ENCODE measurements at places on chromosomes 1 and 21. TPM values are rescaled to one million over a fixed set of nuclear protein-coding genes. Genes with fewer than 3 reads are reported as not detected.

- DNase-seq: peak; percentile 33
These were observed 276.7 kb downstream of the PCP4 start for GRCh38 chr21:40143822-40144525.

- DNase-seq: no peak
These were observed 15.9 kb downstream of the SYT2 start for GRCh38 chr1:202694314-202694713.

GRCh38 chr1:42927274-42927841 lies 31.3 kb downstream of the SLC2A1 start:
- DNase-seq: no peak

GRCh38 chr1:18974606-18975005 lies 18.1 kb upstream of the IFFO2 start:
- DNase-seq: no peak

GRCh38 chr1:224044420-224044819 lies 69.5 kb upstream of the FBXO28 start:
- DNase-seq: no peak

DNA sequence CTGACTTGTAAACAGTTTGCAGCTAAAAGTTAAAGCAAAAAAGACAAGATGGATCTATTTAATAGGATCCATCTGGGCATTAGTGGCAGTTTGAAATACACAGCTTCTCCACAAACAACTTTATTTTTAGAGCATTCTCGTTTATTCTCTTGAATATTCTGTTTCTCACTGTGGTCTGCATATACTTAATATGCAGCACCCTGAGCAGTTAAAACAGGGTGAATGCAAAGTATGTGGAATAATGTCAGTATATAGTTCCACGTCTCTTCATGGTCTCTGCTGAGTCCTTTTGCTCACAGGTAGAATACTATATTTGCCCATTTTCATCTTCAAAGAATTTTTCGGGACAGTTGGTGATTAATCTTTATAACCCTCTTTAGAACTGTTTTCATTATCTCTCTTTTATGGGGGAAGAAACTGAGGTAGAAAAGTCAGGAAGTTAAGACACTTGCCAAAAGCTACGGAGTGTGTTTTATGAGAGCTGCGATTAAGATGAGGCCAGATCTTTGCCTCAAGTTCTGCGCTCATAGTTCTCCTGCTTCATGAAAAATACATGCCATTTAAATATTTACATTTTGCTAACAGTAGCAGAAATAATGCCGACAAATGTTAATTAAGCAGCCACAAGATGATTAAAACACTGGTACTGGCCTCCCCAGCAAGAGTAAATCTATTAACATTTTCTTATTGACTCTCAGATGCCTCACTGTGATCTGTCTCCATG lies 115.6 kb downstream of the PTBP2 start:
- DNase-seq: no peak

DNA sequence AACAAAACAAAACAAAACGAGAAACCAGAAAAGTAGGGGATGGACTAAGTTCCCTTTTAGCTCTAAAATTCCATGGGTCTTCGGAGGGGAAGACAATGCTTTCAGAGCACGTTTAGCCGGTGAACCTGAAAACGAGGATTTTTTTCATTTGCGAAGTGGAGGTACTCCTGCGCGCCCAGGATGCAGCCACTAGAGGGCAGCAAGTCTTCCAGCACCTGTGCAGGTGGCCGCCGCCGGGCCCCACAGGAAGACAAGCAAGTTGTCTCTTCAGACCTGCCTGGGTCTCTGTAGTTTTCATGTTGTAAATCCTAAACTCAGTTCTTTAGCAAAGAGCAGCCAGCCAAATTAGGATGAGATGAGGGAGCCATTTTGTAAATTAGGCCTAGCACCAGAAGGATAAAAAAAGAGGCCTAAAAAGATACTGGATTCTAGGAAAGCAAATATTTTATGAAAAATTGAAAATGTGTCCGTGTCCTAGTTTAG lies 17.7 kb upstream of the SNX27 start:
- DNase-seq: peak; percentile 73

DNA sequence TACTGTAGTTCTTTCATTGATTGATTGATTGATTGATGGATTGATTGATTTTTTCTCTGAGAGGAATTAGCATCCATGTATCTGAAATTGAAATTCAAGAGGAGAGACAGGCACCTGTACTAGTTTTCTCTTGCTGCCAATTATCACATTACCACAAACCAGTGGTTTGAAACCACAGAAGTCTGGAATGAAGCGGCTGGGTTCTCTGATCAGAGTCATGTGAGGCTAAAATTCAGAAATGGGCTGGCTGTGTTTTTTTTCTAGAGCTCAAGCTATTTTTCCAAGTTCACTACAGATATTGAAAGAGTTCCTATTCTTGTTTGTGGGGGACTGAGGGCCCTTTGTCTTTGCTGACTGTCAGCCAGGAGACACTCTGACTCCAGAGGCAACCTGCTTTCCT lies 10.0 kb downstream of the NBPF3 start:
- DNase-seq: no peak

DNA sequence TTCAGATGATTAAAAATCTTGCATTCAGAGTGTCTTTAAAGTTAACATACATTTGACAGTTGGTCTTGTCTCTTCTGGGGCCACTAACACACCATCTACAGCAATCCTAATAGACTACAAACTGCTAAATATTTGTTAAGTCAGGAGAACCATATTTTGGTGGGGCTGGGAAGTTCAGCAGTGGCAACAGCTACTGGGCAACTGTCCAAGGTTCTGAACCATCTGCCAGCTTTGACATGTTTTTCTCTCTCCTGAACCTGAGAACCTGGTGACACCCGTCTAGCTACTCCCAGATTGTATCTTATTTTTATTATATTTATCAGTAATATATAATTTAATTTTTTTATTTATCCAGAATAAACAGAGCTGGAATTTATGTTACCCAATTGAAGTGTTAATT lies 199.0 kb upstream of the DPYD start:
- DNase-seq: no peak

DNA sequence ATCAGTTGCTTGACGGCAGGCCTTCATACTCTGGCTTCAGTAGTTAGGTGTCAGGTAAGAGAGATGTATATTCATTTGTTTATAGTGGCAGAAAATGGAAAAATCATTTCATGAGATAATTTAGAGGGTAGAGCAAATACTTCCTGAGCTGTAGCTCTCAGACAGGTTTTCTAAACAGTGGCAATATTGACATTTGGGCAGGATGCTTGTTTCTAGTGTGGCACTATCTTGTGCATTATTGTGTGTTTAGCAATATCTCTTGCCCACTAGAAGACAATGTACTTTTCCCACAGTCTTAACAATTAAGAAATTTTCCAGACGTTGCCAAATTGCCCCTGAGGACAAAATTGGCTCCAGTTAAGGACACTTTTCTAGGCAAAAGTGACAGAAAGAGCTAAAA lies 1143.1 kb downstream of the PLA2G4A start:
- no peak for DNase-seq

DNA sequence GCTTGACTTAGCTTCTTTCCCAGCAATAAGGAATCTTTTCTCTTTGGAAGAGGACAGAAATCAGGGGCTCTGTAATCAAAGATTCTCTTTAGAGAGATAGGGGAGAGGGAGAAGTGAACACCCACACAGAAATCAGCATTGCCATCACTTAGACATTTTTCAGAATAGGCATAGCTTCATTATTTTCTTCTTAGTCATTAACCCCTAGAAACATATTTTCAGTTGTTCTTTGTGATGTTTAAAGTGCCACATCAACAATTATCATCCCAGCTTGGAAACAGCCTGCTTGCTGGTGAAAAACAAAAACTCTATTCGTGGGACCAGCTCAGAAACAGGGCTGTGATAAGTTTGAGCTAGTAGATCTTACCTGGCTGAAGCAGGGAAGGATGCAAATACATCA lies 88.3 kb upstream of the SLC44A3 start:
- no peak for DNase-seq

The LCE2B gene
- total RNA-seq: 0.09 TPM

GRCh38 chr1:87064986-87065385 lies 150.6 kb downstream of the HS2ST1 start:
- no peak for DNase-seq

Measured in thymus (tissue), 14 donors.